ENCODE measurements at places on chromosomes 3 and 15.

DNA sequence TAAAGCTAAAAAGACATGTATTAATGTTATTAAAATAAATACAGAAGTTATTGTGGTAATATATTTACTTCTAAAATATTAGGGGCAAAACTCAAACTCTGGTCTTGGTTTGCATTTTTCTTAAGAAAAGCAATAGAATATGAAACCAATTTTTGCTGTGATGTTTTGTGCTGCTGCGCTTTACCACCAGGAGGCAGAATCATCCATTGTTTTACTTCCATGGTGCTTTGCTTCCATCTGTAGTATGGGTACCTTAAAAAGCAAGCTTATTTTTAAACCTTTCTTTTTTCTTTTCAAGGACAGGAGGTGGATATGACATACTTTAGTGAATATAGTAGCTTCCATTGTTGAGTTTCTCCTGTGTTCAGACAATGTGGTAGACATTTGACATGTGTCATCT is 46.6 kb upstream of the MRPL3 start:
- DNase-seq = no peak

GRCh38 chr3:134186391-134186790 is 64.3 kb downstream of the RYK start:
- DNase-seq = no peak

- DNase-seq = no peak
Measured at GRCh38 chr15:31455499-31455898, 128.9 kb downstream of the KLF13 start.

GRCh38 chr3:169479314-169479939 is 184.1 kb downstream of the MECOM start:
- no peak for DNase-seq

- DNase-seq = no peak
Measured at GRCh38 chr3:190101320-190102011, 19.2 kb downstream of the P3H2 start.

- DNase-seq = no peak
Measured at GRCh38 chr3:190003681-190004123, 117.0 kb downstream of the P3H2 start.

- DNase-seq = no peak
Measured at GRCh38 chr3:30694148-30694547, 87.7 kb downstream of the TGFBR2 start.

GRCh38 chr15:71806452-71806931 is 3.9 kb upstream of the NR2E3 start:
- no peak for DNase-seq

GRCh38 chr3:156788846-156789245 is 37.3 kb upstream of the LEKR1 start:
- no peak for DNase-seq

GRCh38 chr3:150484410-150484809 is 61.9 kb downstream of the SERP1 start:
- DNase-seq = no peak

DNA sequence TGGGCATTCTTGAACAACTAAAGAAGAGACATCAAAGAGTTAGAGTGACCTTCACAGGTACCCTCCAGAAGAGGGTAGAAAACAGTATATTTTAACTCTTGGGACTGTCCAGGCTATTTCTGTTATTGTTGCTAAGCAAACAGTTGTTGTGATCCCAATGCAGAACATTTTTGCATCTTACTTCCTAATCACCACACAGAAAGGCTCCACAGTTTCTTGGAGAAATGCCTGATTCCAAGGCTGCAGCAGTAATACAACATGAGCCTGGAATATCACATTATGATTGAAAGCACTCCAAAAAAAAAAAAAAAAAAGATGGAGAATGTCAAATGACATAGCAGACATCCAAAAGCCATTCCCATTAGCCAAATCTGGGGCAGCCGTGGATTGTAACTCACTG is 195.6 kb downstream of the CTNNB1 start:
- no peak for DNase-seq

- DNase-seq = peak; percentile 15
Measured at GRCh38 chr3:187183210-187183862, 13.9 kb upstream of the RTP1 start.

- DNase-seq = no peak
Measured at GRCh38 chr3:14137445-14137844, 12.6 kb downstream of the TMEM43 start.

- DNase-seq = no peak
Measured at GRCh38 chr3:87375231-87375682, 98.9 kb upstream of the POU1F1 start.

DNA sequence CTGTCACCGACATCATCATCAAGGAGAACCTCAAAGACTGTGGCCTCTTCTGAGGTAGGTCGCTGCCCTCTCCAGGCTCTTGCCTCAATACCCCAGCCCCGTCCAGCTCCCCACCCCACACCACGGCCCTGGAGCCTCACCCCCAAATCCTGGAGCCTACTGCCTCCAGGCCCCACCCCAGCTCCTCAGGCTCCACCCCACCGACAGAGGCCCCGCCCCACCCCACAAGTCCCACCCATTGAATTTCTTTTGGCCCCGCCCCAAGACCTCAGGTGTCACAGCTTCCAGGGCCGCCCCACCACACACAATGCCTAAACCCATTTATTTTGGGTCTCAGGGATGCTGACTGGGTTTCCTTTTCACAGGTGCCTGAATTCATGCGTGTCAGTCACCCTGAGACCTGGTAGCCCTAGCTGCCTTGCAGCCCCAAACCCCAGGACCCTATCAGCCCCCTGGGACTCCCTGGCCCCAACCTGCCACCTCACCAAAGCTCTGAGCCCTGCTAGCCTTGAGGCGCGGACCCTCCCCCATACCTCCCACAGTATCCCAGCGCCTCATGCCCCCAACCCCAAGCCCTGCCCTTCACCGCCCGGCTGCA is 3.6 kb downstream of the GNAT1 start:
- DNase-seq = no peak

- DNase-seq = no peak
Measured at GRCh38 chr3:153166206-153166605, 4.2 kb downstream of the RAP2B start.

- DNase-seq = no peak
Measured at GRCh38 chr15:35442742-35443141, 103.2 kb downstream of the DPH6 start.

- DNase-seq = no peak
Measured at GRCh38 chr3:172915911-172916514, 165.5 kb downstream of the ECT2 start.

- DNase-seq = no peak
Measured at GRCh38 chr3:72615776-72616175, 232.5 kb downstream of the SHQ1 start.

- DNase-seq = no peak
Measured at GRCh38 chr3:67486883-67487282, 167.5 kb downstream of the SUCLG2 start.

- DNase-seq = no peak
Measured at GRCh38 chr3:183506674-183507320, 48.7 kb downstream of the KLHL6 start.

- DNase-seq = no peak
Measured at GRCh38 chr15:101781928-101782327, 21.4 kb upstream of the OR4F6 start.

GRCh38 chr3:71175691-71176365 is 407.7 kb downstream of the FOXP1 start:
- DNase-seq = no peak

Data from NCI-H187 treated with DMSO at 0.1 percent for 48 hours (cell line).